ENCODE measurements at places on chromosomes 11 and 22. TPM values are rescaled to one million over a fixed set of nuclear protein-coding genes. Genes with fewer than 3 reads are reported as not detected.

GRCh38 chr11:6646576-6646917 lies 9.1 kb downstream of the DCHS1 start:
- no peak for DNase-seq

GRCh38 chr11:134497586-134497985 lies 85.5 kb upstream of the B3GAT1 start:
- no peak for DNase-seq

SAMM50 gene
- total RNA-seq = 38.1 TPM

SSH3 gene
- 25.3 TPM for total RNA-seq

GRCh38 chr11:22536071-22536470 lies 89.6 kb downstream of the FANCF start:
- DNase-seq = no peak

- no peak for DNase-seq
Measured at GRCh38 chr11:95299078-95299679, 68.2 kb upstream of the SESN3 start.

- DNase-seq = no peak
Measured at GRCh38 chr22:47333625-47334024, 571.2 kb downstream of the TBC1D22A start.

GRCh38 chr11:70528046-70528793 lies 129.9 kb downstream of the CTTN start:
- DNase-seq = no peak

- no peak for DNase-seq
Measured at GRCh38 chr11:34327804-34328631, 29.8 kb downstream of the ABTB2 start.

- no peak for DNase-seq
Measured at GRCh38 chr11:19519912-19520641, 192.6 kb upstream of the NAV2 start.

DNA sequence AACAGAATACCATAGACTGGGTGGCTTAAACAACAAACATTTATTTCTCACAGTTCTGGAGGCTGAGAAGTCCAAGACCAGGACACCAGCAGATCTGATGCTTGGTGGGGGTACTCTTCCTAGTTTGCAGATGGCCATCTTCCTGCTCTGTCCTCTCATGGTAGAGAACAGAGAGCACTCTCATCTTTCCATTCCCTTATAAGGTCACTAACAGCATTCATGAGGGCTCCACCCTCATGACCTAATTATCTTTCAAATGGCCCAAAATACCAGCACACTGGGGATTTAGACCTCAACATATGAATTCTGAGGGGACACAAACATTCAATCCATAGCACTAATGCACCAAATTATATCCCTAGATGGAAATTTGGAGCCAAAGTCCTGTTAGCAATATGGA lies 6.1 kb downstream of the STK33 start:
- no peak for DNase-seq

GRCh38 chr11:7643314-7643713 lies 30.0 kb downstream of the CYB5R2 start:
- DNase-seq = no peak

GRCh38 chr11:12219757-12220156 lies 109.4 kb downstream of the MICAL2 start:
- no peak for DNase-seq

- no peak for DNase-seq
Measured at GRCh38 chr22:43811777-43812148, 342 bp downstream of the EFCAB6 start.

GRIA4 gene
- total RNA-seq = not detected

TNNT3 gene
- total RNA-seq = 28.0 TPM

DNA sequence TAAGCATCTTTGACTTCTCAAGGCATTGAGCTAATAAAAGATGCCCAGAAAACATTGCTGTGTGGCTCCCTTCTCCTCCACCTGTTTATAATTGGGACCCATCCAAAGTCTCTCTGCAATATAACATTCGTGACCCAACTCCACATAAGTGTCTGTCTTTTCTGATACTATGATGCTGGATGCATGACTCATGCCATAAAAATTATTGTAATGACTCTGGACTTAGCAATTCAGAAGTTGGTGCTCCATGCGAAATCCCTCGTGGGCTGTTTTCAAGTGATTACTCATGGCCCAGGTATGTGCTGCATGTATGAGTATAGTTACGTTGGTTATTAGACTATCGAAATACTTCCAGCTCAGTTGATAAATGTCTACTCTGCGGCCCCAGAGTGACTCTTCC lies 11.7 kb downstream of the FJX1 start:
- DNase-seq = no peak

- no peak for DNase-seq
Measured at GRCh38 chr11:115716601-115717529, 212.7 kb upstream of the CADM1 start.

GRCh38 chr22:41873391-41873790 lies 40.5 kb downstream of the SREBF2 start:
- no peak for DNase-seq

- DNase-seq = no peak
Measured at GRCh38 chr11:115317277-115318185, 186.7 kb downstream of the CADM1 start.

GRCh38 chr11:117562136-117562535 lies 234.5 kb downstream of the CEP164 start:
- no peak for DNase-seq

PARVA gene
- total RNA-seq = 0.44 TPM

All from naive thymus-derived CD8-positive, alpha-beta T cell (primary cell).